CD4-positive, alpha-beta memory T cell (primary cell): ENCODE measurements at places on chromosomes 1 and 21. TPM values are rescaled to one million over a fixed set of nuclear protein-coding genes. Genes with fewer than 3 reads are reported as not detected.

DNA sequence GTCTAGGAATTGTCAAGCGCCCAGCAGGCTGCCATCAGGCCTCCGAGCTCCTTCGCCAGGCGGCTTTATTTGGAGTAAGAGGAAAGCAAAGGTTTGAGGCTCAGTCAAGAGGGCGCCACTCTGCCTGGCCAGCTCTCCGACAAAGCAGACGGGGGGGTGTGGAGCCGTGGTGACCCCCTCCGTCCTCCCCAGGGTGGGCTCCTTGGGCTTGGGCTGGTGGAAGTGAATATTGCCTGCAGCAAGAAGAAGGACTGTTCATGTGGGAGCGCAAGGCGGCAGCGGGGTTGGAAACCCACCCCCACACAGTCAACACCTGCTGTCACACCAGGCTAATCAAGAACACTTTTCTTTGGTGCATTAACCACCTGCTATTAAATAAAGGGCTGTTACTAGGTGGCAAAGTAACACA lies 14.6 kb downstream of the EPHX1 start:
- no peaks in the 10 kb centered on the region for H3K4me1 ChIP-seq
- no peaks in the 10 kb centered on the region for H3K27me3 ChIP-seq
- no peak overlapping the region for H3K27ac ChIP-seq
- no peaks in the 10 kb centered on the region for H3K36me3 ChIP-seq
- H3K4me3 ChIP-seq: no peak overlapping the region

DNA sequence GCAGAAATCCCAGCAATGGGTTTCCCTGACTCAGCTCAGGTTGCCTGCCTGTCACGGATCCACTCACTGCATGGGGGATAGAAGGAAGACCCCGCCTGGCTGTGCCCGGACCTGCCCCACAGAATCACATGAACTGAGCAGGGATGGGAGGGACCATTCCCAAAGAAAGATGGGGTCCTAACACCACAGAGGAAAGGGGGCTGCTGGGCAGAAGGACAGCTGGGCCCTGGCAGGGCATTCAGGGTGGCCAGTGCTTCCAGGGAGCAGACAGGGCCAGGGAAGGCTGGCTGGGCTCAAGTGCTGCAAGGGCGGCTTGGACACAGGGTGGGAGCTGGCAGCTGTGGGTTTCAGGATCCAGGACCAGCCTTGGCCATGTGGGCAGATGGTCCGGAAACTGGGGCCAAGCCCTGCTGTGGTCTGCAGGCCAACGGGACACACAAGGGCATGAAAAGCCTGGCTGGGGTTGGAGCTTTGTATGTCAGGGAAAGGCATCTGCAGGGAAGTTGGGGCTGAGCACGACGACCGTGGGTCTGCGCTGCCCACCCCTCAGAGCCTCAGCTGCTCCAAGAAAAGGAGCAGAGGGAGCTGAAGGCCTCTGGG lies 723.9 kb downstream of the PTPRU start:
- no peaks in the 10 kb centered on the region for H3K27me3 ChIP-seq
- no peak for DNase-seq
- no peaks in the 10 kb centered on the region for H3K36me3 ChIP-seq
- H3K4me3 ChIP-seq: no peak overlapping the region
- no peak overlapping the region for H3K27ac ChIP-seq

GRCh38 chr1:41430582-41430981 lies 53.9 kb downstream of the EDN2 start:
- no peaks in the 10 kb centered on the region for H3K4me1 ChIP-seq
- H3K4me3 ChIP-seq: no peak overlapping the region
- H3K27me3 ChIP-seq: peaks cover 5% of the 10 kb centered on the region
- H3K27ac ChIP-seq: no peak overlapping the region

GRCh38 chr1:218592688-218593087 lies 247.6 kb downstream of the TGFB2 start:
- no peak for DNase-seq
- H3K4me3 ChIP-seq: no peak overlapping the region
- no peak overlapping the region for H3K27ac ChIP-seq
- H3K36me3 ChIP-seq: no peaks in the 10 kb centered on the region

GRCh38 chr1:223622132-223622842 lies 43.2 kb downstream of the CAPN8 start:
- H3K4me1 ChIP-seq: no peaks in the 10 kb centered on the region
- no peak for DNase-seq
- H3K36me3 ChIP-seq: no peaks in the 10 kb centered on the region
- H3K27ac ChIP-seq: no peak overlapping the region

DNA sequence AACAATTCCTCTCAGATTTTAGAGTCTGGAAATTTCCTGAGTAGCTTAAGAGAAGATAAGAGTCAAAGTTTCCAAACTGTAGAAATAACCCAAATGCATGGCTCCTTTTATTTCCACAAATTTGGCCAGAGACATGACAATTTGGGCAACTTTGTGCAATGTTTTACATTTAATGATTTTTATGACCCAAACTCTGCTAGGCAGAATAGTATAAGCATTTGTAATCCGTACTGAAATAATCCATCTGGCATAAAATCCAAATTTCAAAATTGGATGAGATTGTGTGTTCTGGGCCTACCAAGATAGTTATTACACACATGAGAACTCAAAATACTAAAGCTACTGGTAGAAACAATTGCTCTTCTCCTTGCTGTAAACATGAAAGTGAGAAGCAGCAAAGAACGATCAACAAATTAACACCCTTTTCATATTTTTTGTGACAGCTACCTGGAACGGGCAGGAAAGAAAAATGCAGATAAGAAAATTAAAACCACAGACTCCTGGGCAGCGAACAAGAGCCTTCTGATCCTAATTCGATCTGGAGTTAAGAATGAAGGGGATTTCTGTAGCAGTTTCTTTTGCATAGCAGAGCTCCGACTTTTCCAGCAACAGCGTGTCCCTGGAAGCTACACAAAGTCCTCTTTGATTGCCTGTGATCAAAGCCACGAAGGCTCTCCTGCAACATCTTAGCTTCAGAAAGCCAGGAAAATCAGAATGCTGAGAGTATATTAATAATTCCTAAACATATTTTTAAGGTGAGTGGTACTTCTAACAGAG lies 191.2 kb downstream of the GRIK1 start:
- DNase-seq: no peak
- no peaks in the 10 kb centered on the region for H3K4me1 ChIP-seq
- H3K27ac ChIP-seq: no peak overlapping the region
- no peak overlapping the region for H3K4me3 ChIP-seq

DNA sequence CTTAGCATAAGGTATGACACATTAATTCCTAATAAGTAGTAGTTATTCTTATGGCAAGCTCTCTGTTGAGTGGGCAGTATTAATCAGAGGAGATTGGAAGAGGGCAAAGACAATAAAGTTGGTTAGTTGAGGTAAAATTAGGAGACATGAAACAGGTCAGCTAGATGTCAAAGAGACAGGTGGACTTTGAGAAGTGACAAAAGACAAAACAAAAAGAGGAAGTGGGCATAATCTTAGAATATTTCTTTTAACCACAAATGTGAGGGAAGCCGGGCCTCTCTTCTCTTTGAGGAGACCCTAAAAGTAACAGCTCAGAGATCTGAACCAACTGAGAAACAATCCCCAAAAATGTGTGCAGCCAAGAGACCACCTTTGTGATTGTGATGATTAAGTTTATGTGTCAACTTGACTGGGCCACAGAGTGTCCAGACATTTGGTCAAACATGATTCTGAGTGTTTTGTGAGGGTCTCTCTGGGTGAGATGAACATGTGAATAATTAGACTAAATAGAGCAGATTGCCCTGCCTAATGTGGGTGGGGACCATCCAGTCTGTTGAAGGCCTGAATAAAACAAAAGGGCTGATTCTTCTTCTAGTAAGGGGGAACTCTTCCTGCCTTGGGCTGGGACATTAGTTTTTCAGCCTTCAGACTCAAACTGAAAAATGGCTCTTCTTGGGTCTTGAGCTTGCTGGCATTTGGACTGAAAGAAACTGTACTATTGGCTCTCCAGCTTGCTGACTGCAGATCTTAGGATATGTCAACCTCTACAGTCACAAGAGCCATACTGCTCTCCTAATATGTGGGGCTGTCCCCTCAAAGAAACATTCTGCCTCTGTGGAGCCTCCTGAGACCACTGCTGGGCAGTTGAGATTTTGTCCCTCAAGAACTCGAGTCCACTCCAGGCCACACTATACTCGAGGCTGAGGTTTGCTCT lies 40.0 kb downstream of the FCRL5 start:
- H3K27me3 ChIP-seq: no peaks in the 10 kb centered on the region
- no peak overlapping the region for H3K4me3 ChIP-seq
- no peaks in the 10 kb centered on the region for H3K4me1 ChIP-seq
- no peak overlapping the region for H3K27ac ChIP-seq

Gene MMEL1
- total RNA-seq: 0.90 TPM

Gene A3GALT2
- total RNA-seq: not detected
